ENCODE measurements at places on chromosomes 7 and 10.
A peak's percentile ranks its signal among the peaks of the same experiment; 100 is the strongest.

- DNase-seq, result no peak
These were observed 18.8 kb downstream of the VSIR start for GRCh38 chr10:71754562-71754961.

- DNase-seq, result no peak
These were observed 26.8 kb downstream of the TRDMT1 start for GRCh38 chr10:17174626-17175025.

GRCh38 chr10:123742751-123743440 lies 76.7 kb downstream of the GPR26 start:
- no peak for DNase-seq

DNA sequence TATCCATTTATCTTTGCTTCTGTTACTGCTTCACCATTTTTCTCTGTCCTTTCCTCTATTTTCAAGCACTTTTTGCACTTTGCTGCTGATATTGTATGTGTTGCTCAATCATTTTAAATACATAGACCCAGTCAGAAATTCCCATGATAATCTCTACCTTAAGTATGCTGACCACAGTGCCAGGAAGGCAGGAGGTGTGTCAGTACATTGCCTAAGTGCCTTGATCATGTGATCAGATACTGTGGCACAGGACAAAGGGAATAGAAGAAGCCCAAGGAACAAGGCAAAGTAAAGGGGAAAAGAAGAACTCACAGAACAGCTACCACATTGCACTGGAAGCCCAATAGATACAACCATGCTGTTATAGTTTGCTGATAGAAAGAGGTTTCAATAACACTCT lies 53.7 kb upstream of the CD36 start:
- DNase-seq, result no peak

GRCh38 chr10:91694170-91694794 lies 61.4 kb upstream of the PPP1R3C start:
- no peak for DNase-seq

DNA sequence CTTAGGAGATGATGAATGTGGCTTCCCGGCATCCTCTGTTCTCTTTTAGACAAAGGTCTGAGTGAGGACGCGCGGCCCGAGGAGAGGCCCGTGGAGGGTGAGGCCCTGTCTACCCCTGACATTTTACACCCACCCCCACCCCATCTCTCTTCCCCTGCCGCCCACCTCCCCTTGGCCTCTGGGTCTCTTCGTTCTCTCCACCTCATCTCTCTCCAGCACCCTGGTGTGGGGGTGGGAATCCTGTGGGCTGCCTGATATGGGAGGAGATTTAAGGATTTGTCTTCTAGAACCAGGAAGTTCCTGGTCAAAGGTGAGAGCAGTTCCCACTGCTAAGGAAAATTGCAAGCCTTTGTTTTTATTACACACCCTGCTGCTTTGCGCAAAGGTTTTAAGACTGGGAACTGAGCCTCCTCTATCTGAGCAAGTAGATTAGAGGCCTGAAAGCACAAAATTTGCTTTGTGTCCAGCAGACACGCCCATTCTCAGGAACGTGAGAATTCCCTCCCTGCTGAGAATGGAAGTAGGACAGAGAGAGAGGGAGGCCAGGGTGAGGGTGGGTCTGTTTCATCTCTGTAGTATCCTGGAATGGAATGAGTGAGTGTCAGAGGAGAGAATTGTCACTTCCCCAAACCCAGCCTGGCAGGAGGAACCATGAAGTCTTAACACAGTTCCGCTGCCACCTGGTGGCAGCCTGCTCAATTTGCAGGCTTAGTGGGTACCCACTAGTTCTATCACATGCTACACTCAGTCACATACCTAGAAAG lies 91.2 kb downstream of the GTF2IRD1 start:
- no peak for DNase-seq

GRCh38 chr7:142391191-142391992 lies 133.5 kb upstream of the PRSS58 start:
- DNase-seq, result no peak

GRCh38 chr10:30662814-30663213 lies 33.3 kb upstream of the LYZL2 start:
- no peak for DNase-seq

- DNase-seq, result peak; percentile 37
These were observed 59.8 kb upstream of the SMNDC1 start for GRCh38 chr10:110364531-110364937.

DNA sequence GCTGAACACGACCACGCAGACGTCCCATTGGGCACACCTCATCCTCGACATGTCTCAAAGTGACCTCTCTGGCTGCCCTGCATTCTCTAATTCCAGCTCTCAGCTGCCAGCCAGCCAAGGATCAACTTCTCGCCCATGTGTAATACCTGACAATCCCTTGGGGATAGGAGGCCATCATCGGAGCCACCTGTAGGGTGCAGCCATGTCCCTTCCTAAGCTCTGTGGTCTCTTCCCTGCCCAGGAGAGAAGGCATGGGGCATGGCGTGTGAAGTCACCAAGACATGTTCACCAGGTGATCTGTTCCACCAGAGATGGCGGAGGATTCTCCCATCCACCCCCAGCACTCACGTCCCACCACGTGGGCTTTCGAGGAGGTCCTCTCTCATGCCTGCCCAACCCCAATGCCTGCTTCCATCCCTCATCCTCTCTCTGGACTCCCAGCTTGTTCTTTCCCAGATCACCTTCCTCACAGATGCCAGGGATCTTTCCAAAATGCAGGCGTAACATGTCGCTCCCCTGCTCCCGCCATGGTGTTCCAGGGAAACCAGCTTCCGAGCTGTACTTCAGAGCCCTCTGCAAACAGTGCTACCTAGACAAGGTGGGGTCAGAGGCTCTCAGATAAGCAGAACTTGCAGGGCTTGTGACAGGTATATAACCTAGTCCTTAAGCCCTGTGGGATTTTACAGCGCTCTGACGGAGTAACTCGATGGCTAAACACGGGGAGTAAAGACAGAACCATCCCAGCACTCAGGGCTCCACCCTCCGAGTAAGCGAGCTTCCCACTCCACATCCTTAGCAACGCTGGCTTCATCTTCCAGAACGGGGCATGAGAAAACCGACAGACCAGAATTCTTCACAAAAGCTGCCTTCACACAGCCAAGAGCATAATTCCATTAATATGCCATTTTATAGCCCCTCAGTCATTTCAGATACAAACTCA lies 41.1 kb downstream of the BRI3 start:
- DNase-seq, result no peak

- DNase-seq, result no peak
These were observed 281.8 kb downstream of the KCNMA1 start for GRCh38 chr10:77355844-77356243.

DNA sequence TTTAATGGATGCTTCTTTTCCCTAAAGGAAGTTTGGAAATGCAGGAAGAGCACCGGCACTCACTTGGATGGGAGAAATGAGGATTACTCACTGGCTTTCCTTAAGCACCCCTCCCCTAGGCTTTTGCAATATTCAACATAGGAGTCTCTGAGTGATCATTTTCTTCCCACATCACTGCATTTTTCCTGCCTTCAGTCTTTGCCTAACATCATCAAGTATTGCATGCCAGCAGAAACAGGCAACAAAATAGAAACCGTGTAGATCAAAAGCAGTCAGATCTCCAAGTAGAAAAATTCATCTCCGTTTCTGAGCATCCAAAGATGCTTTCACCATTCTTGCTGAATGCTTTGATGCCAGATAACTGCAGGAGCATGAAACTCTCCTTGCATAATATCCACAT lies 119.9 kb downstream of the ADCYAP1R1 start:
- DNase-seq, result no peak

DNA sequence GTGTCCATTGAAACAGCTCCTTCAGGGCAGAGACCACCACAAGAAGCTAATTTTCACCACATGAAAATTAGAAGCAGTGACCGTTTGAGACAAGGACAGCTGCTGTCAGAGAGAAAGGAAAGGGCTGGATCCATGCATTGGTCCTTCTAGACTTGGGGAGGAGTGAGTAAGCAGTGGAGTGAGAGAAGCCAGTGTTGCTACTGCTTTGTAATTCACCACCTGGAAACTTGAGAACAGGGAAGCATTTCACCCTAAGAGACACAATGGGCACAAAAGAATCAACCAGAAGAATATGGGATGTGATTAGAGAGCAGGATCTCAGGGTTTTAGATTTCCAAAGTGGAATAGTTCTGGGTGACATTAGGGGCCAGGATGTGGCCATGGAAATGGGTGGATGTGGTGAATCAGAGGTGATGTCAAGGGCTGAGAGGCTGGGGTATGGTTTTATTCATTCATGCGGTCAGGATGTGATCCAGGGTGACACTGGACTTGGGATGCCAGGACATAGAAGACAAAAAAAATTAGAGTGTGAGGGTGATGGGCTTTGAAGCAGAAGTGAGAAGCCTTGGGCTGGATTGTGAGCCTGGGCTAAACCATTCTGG lies 61.6 kb downstream of the DENND11 start:
- no peak for DNase-seq

DNA sequence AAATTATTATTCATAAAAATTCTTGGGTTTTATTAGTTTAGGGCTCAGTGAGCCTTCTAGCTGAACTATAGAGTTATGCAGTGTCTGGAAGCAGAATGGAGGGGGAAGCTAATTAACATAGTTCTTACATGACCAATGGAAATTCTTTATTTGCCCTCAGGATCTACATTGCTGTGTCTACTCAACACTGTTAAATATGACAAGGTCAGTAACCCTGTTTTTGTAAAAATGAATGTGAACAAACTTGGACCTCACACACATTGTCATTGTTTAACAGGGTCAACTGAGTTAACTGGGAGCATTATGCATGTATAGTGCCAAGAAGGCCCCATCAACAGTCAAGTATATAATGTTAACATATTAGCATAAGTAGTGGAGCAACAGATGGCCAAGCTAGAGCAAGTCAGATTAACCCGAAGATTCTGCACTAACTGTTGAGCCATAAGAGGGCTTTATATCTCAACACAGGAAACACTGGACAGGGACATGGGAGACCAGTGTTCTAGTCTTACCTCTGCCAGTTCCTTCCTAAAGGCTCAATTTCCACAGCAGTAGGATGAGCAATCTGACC lies 122.5 kb upstream of the SEM1 start:
- no peak for DNase-seq

DNA sequence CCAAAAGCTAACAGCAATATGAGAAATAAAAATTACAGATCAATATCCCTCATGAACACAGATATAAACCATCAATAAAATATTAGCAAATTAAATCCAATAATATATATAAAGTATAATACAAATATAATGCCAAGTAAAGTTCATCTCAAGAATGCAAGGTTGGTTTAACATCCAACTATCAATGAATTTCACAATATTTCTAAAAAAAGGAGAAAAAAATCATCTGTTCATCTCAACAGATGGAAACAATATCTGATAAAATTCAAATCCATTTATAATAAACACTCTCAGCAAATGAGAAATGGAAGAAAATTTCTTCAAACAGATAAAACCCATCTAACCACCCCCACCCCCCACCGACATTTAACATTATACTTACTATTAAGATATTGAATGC lies 86.9 kb downstream of the SIRT1 start:
- DNase-seq, result no peak

DNA sequence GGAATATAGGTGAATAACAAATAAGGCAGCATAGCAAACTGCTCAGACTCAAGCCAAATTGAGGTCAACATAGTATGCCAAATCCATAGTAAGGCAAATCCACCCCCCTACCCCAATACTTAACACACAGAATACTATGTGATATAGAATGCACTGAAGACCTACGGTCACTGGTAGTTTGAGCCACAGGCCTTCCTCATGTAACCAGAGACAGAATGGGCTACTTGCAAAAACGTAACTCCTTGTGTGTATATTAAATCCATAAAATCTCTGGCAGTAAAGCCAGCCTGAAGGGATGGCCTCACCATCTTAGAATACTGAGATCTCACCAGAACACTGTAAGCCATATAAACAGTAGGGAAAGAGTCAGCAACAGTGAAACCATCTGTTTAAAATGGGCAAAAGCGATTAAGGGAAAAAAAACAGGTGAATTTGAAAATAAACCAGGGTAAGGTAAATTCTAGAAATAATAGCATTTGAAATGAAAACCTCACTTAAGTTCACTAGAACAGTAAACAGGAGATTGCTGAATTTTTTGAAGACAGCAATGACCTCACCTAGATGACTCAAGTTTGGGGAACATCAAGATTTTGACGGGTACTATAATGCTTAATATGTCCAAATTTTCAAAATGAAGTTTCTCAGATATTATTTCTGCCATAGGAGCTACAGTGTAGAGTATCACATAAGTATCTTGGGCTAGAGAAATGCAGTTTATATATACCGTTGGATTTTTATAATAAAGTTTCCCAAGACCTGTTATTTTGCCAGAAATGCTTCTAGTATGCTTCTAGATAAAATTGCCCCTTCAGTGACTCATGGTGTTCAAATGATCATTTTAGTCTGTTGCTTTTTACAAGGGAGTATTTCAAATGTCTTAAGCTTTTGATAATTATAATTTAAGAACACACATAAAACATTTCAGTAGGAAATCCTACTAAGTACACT lies 13.9 kb downstream of the HNRNPA2B1 start:
- no peak for DNase-seq

DNA sequence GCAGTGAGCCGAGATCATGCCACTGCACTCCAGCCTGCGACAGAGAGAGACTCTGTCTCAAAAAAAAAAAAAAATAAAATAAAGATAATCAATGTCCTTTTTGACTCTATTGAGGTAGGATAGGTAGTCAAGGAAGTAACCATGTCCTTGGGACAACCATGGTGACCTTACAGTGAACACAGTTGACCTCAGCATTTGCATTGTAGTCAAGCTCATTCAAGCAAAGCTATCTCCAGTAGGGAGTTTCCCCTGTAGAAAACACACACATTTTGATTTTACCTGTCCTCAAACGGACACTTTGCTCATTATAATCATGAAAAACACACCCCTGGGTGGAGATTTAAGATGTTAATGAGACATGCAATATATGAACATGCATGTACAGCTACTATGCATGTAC lies 171.7 kb downstream of the KIF20B start:
- DNase-seq, result no peak

DNA sequence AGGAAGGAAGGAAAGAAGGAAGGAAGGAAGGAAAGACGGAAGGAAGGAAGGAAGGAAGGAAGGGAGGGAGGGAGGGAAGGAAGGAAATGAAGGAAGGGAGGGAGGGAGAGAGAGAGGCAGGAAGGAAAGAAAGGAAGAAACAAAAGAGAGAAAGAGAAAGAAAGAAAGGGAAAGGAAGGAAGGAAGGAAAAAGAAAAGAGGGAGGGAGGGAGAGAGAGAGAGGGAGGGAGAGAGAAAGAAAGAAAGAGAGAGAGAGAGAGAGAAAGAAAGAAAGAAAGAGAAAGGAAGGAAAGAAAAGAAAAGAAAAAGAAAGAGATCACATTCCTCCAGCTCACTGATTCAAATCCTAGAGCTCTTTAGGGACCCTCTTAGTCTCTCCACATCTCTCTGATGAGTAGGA lies 24.7 kb downstream of the ELN start:
- no peak for DNase-seq

DNA sequence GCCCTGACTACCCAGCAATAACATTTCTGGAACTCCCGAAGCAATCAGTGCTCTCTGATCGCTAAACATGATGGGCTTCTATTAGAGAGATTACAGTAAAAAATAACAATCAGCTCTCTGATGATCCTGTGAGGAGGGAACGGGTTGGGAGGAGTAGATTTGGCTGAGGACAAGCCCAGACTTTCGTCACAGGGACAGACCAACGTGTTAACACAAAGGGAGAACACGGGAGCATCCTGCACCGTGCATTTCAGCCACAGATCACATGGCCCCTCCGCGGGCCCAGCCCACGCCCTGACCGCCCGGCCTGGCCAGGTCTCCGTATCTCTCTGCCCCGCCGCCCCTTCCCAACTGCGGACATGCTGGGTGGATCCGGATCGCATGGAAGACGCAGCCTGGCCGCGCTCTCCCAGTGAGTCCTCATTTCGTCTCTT lies 95.0 kb upstream of the AGBL3 start:
- DNase-seq, result no peak

- DNase-seq, result no peak
These were observed 12.8 kb downstream of the CRYGN start for GRCh38 chr7:151426904-151427704.

GRCh38 chr7:1933066-1933750 lies 263.1 kb downstream of the ELFN1 start:
- no peak for DNase-seq

All from stimulated activated CD8-positive, alpha-beta memory T cell treated with anti-CD3 and anti-CD28 coated beads, Interleukin-4, amount 100 ng/mL, for 24 hours (primary cell).